HEK293T (cell line): ENCODE measurements at places on chromosomes 5 and 9.

DNA sequence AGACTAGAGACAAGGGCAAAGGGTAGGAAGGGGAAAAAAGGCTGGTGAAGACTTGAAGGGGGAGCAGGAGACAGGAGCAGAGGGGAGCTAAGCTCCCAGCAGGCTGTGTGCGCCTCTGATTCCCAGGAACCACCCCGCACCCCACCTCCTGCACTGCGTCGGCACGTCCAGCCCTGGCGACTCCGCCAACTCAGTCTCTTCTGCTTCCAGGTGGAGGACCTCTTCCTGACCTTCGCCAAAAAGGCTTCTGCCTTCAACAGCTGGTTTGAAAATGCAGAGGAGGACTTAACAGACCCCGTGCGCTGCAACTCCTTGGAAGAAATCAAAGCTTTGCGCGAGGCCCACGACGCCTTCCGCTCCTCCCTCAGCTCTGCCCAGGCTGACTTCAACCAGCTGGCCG, 30.5 kb downstream of the DYNC2I2 start:
- DNase-seq: no peak

- DNase-seq: no peak
These were observed 110.5 kb upstream of the EQTN start for GRCh38 chr9:27407491-27407890.

- no peak for DNase-seq
These were observed 636.2 kb downstream of the MTRR start for GRCh38 chr5:8505196-8505595.

DNA sequence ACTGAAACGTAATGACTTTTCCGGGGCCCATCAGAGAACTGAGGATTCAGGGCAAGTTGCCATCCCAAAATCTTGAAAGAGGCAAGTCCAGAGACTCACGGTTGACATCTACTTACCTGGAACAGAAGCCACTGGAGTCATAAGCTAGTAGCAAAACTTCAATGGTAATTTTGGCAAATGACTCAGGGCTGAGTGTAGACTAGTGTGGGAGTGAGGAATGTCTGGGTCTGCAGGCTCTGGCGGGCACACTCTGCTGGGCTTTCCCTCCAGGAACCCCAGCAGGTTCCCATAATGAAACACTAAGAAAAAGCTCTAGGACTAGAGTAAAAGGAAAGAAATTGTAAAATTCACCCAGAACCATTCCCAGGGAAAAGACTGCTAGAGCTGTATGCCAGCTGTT, 122.9 kb upstream of the NFIL3 start:
- DNase-seq: no peak

GRCh38 chr9:130701059-130702022, 7.8 kb downstream of the EXOSC2 start:
- peak; percentile 79 for DNase-seq

GRCh38 chr9:4258320-4259090, 41.4 kb downstream of the GLIS3 start:
- DNase-seq: no peak

- no peak for DNase-seq
These were observed 56.0 kb downstream of the NIPAL4 start for GRCh38 chr5:157516006-157516405.

- DNase-seq: no peak
These were observed 59.8 kb upstream of the TBC1D9B start for GRCh38 chr5:179967489-179967888.

DNA sequence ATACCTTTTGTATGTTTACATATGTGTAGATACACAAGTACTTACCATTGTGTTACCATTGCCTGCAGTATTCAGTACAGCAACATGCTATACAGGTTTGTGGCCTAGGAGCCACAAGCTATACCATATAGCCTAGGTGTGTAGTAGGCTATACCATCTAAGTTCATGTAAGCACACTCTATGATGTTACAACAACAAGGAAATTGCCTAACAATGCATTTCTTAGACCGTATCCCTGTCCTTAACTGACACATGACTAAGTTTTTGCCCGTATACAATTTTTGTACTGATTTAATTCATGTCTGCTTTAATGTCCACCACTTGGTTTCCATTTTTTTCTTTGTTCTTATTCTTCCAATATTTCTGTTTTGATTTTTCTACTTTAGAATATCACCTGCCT, 18.5 kb downstream of the TNPO1 start:
- no peak for DNase-seq

GRCh38 chr9:119761812-119762211, 392.6 kb upstream of the BRINP1 start:
- DNase-seq: no peak

DNA sequence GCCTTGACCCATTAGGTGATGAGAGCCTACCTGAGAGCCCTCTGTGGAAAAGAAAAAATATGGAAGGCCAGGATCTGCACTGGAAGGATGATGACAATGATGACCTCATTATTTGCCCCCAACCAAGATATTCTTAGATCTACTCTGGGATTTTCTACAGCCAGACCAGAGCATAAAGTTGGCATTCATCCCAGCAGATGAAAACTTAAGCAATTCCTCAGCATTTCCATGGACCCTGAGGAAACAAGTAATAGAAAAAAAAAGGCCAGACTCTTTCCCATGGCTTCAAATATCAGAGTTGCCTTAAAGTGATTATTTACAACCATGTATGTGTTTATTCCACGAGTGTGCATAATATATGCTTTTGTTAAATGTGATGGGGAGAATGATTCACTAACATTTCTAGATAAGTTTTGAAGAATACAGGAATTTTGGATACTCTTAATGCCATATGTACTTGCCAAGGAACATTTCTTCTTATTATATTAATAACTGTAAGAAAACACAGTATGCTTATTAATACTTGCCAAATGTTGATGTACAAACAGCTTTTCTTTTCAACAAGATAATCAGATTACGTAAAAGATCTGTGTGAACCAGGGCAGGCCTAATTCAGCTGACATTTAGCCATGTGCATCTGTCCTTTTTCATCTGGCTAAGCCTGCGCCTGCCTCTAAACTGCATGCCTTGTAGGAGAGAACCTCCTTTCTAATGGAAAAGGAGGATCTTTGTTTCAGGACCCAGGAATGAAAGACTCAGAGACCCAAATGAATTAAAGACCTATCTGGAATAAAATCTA, 94.8 kb downstream of the ARRDC3 start:
- no peak for DNase-seq

GRCh38 chr5:8633259-8633658, 764.3 kb downstream of the MTRR start:
- no peak for DNase-seq

DNA sequence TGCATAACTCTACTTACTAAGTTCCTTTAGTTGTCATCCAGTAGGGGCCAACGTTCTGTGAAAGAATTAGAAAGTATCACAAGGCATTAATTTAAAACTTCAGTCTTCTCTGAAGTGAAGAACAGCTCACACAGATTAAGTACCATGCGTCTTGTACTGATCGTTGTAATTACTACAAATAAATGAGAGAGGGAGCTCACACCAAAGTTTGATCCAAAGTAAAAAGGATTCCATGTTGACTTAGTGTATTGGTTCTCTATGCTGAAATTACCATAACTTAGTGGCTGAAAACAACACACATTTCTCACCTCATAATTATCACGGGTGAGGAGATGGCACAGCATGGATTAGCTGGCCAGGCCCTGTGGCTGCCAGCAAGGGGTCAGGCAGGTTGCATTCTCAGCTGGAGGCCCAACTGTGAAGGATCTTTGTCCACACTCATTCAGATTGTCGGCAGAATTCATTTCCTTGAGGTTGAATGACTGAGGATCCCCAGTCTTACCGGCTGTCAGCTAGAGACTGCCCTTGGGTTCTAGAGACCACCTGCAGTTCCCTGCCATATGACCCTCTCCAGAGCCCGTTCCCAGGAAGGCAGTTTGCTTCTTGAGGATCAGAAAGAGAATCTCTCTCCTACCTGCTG, 169.1 kb downstream of the YTHDC2 start:
- no peak for DNase-seq
